Activated naive CD4-positive, alpha-beta T cell treated with anti-CD3 and anti-CD28 coated beads for 36 hours (primary cell): ENCODE measurements at places on chromosomes 5 and 9. TPM values are rescaled to one million over a fixed set of nuclear protein-coding genes. Genes with fewer than 3 reads are reported as not detected.

PCDHGA11 gene
- 0.10 TPM for total RNA-seq

TMEM174 gene
- total RNA-seq = not detected

CARTPT gene
- total RNA-seq = not detected

SH3GL2 gene
- total RNA-seq = not detected

GRCh38 chr9:96009690-96010472 is 134.4 kb downstream of the ERCC6L2 start:
- peak; percentile 83 for DNase-seq

DNA sequence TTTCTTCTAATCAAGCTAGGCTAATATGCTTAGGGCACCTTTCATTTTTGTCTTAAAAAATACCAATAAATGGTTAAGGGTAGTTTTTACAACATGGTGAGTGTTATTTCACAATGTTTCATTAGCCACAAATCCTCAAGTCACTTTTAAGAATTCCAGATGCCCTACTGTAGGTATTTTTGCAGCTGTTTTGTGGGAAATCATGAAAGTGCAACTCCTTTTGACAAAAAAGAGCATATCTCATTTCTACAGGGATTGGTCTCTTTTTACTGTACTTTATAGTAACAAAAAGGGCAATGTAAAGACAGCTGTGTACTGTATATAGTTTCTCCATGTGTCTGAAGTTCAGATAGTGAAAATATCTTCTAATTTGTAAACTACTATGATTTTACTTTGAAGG is 28.3 kb upstream of the GAS1 start:
- DNase-seq = no peak

- no peak for DNase-seq
These were observed 13.8 kb downstream of the GSN start for GRCh38 chr9:121281614-121282276.

DNA sequence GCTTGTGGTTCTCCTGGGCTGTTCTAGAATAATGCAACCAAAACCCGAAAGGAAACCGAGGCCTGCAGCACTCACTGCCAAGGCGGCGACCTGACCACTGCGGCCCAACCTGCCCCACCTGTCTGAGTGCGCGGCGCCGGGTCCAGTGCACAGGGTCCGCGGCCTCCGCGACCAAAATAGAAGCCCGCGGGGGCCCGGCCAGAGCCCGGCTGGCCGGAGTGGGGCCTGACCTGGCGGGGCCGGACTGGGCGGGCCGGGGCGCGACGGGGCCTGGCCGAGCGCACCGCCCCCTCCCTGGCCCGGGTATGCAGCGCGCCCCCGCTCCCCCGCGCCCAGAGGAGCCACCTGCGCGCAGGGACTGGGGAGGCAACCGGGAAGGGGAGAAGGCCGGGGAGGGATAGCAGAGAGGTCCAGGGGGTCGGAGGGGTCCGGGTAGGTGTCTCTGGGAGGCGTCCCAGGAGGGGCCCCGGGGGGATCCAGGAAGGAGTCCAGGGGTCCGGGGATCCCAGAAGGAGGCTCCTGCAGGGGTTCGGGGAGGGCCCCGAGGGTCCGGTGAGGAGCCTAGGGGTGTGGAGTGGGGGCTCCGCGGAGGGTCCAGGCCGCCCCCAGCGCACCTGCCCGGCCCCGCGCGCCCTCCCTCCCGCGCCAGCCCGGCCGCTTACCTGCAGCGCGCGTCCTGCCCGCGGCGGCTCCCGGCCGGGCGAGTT is 503 bp downstream of the SEMA4D start:
- peak; percentile 43 for DNase-seq

GRCh38 chr9:93891050-93891449 is 64.1 kb downstream of the BARX1 start:
- no peak for DNase-seq

GRCh38 chr9:91056486-91056885 is 254.9 kb downstream of the SYK start:
- DNase-seq = no peak

GRCh38 chr5:145856285-145856818 is 16.5 kb downstream of the GRXCR2 start:
- DNase-seq = peak; percentile 29

- peak; percentile 50 for DNase-seq
These were observed 6.5 kb upstream of the RICTOR start for GRCh38 chr5:39080597-39081204.

- peak; percentile 23 for DNase-seq
These were observed 64.2 kb upstream of the ABL1 start for GRCh38 chr9:130770679-130771442.

GRCh38 chr9:13804532-13804931 is 509.4 kb downstream of the NFIB start:
- no peak for DNase-seq

GRCh38 chr5:133963493-133964128 is 4.8 kb downstream of the C5orf15 start:
- DNase-seq = no peak

DNA sequence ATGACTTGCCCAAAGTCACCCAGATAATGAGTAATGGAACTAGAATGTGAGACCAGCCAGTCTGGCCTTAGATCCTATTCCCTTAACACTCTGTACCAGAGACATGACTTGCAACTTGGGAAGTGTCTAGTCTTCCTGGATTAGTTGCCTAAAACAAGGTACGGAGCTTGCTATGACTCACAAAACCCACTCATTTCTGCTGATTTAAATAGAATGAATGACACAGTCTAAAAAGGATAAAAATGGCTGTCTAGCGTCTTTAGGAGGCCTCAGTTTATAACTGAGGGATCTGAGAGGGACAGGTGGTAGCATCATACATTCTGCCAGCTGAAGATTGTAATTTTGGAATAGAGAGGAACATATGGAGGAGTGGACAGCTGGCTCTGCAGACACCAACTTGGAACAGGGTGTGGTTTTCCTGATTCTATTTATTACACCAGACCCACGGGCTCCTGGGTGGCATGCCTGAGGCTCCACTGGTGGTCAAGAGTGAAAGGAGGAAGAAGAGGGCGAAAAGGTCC is 62.7 kb downstream of the ABLIM3 start:
- DNase-seq = no peak

- no peak for DNase-seq
These were observed 44.5 kb upstream of the CXCL14 start for GRCh38 chr5:135623186-135623715.

DNA sequence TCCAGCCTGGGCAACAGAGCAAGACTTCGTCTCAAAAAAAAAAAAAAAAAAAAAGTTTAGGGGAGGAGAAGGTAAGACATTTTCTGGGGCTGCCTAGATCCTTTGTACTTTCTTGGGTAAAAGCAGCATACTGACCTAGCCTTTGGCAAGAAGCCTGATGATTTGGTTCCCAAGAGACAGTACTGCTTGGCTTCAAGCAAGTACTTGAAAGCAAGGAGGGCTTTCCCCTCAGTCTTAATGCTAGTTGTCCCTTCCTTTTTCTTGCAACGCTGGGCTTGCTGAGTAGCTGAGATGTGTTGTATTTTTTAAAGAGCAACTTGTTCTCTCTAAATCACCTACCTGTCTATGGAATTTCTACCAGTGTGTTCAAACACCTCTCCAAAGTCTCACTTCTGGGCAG is 76.2 kb downstream of the INSYN2B start:
- no peak for DNase-seq
